ENCODE measurements at places on chromosomes 1 and 21. TPM values are rescaled to one million over a fixed set of nuclear protein-coding genes. Genes with fewer than 3 reads are reported as not detected.

DNA sequence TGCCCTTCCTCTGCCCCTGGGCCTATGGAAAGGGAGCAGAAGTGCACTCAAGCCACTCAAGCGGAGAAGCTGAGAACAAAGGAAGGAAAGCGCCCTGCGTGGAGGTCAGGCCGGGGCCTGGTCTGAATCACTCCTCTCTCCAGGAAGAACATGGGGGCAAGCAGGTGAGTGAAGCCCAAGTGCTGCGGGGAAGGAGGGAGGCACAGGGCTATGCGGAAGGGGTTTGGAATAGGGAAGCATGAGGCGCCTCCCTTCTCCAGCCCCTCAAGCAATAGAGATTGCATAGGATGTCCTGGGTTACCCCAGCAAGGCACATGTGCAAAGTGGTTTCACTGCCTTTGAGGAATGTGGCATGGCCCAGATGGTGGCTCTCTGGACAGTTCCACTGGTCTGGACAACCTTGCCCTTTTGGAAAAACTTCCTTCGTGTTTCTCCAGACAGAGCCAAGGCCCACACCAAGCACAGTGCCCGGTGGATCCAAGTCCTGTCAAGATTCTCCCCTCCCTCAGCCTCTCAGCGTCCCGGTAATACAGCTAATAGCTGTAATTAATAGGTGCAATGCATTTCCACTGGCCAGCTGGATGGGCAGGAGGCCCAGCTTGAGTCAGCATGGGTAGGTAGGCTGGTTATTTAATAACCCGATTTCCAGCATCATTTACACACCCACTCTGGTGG lies 13.7 kb downstream of the BLACAT1 start:
- no peak for DNase-seq

AK5 gene
- total RNA-seq = 1.5 TPM

DNA sequence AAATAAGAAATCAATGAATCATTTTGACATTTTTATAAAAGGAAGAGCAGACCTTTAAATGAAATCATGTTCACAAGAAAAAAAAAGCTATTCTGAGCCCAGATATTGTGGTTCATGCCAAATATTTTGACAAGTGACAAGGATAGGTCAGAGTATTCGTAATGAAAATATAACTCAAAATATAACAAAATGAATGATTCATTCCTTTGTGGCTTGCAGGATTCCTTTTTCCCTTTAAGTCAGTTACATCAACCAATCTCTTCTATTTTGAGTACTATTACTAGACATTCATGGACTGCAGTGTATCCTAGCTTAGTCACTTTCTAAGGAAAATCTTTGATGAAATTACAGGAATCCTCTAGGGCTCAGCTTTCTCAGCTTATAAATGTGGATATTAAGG lies 188.7 kb downstream of the COL11A1 start:
- DNase-seq = no peak

MMP23B gene
- total RNA-seq = 2.5 TPM

DNA sequence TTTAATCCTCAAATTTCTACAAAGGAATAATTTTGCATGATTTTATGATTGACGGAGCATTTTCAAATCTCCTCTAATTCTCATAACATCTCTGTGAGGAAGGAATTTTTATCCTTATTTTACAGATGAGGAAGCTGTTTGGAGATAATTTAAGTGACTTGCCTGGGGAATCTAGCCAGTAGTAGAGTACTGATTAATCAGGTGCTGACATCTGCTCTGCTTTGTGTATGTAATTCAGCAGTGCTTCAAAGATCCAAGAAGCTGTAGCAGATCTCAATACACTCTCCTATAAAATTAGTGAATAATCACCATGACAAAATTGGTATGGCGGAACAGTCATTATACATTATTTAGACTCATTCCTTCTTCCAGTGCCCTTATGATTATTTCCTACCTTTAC lies 46.0 kb downstream of the DPH5 start:
- no peak for DNase-seq

Data from lower leg skin (tissue), 4 donors.